ENCODE measurements at places on chromosomes 6 and 20.

DNA sequence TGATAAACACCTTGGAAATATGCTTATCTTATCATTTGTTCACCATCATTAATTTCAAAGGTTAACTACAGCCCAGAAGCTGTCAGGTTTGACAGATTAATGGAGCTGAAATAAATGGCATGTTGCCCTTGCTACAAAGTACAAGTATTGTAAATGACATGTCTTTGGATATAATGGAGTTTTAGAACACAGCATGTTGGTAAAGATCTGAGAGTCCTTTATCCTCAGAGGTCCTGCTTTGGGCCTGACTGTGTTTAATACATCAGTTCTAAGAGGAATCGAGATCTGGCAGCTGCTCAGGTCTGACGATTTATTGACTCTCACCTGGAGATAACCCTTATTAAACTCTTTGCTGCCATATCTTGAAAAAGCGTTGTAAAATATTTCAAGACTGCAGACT lies 222.7 kb upstream of the OPRM1 start:
- DNase-seq: peak; percentile 46

GRCh38 chr6:35500782-35501181 lies 3.9 kb upstream of the TEAD3 start:
- DNase-seq: no peak

- DNase-seq: no peak
Measured at GRCh38 chr20:59163631-59164530, at the start of gene ZNF831. Gene ZNF831 (plus strand): TSS chr20:59163821. CDS start chr20:59191020, 27,199 bp downstream.

DNA sequence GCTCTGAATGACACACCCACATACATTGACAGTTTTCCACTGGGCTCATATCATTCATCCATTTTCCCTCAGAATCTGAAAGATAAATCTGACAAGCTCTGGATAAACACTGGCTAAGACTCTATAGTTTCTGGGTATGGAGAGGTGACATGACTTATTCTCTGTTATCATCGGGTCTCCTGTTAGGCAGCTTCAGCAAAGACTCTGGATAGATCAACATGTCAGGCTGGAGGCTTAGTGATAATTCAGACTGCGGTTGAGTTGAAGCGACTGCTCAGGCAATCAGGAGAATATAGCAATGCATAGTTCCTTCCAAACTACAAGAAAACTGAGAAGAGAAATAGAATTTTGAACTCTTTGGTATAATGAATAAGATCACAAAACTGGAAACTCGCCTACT lies 394.6 kb downstream of the CBLN4 start:
- no peak for DNase-seq

DNA sequence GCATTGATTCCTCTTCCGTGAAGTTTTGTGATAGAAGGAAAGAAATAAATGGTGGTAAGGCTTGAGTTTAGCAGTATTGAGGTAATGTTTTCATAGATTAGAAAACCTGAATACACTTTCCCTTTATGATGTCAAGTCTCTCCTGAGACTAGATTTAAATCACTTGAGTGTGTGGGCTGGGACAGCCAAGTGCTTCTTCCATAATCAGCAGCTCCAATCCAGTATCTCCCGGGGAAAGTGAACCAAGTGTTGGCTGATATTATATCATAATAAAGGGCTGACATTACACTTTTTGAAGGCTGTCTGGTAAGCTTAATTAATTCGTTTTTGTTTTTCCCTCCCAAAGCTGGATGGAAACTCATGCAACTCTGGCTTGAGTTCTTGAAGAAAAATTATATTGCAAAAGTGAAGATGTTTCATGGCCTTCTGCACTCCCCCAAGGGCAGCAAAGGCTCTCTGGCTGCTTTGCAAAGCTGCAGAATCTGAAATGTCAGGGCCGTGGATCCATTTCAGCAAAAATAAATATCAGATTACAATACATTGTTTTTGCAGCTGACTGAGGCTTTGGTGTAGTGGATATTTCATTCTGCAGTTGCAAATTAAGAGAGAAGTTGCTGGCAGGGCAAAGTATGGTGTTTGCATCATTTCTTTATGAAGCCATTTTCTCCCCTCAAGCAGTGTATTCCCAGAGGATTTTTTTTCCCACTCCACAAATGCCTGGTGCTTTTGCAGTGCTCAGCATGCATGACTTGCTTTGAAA lies 101.2 kb downstream of the MKKS start:
- peak; percentile 30 for DNase-seq

DNA sequence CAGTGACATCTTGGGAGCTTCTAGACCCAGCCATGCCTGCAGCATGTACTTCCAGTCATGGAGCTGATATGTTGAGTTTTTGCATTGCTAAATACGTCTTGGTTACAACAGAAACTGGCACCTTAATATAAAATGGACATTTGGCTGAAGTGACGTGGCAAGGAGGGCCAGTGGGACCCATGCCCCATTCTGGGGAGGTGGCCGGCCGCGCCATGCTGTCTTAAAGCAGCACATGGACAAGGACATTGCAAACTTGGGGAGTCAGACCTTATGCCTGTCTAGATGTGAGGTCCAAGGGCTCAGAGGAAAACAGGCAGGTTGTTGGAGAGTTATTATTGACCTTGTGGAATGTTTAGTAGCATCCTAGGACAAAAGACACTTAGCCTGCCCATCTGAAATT lies 588.0 kb upstream of the CDH4 start:
- DNase-seq: no peak

- no peak for DNase-seq
Measured at GRCh38 chr20:16189371-16189770, 383.9 kb downstream of the KIF16B start.

- no peak for DNase-seq
Measured at GRCh38 chr6:183668-184067, 108.6 kb upstream of the DUSP22 start.

- DNase-seq: no peak
Measured at GRCh38 chr6:167858842-167859664, 32.3 kb downstream of the AFDN start.

GRCh38 chr6:22249711-22250350 lies 47.0 kb downstream of the PRL start:
- DNase-seq: no peak
